ENCODE measurements at places on chromosomes 5 and 9.
A peak's percentile ranks its signal among the peaks of the same experiment; 100 is the strongest.

- no peak for DNase-seq
Observed at GRCh38 chr9:135000647-135001245, 83.0 kb upstream of the FCN1 start.

GRCh38 chr5:178553517-178553916, 36.7 kb downstream of the COL23A1 start:
- no peak for DNase-seq

- no peak for DNase-seq
Observed at GRCh38 chr9:33106372-33106771, 29.9 kb upstream of the SMU1 start.

- DNase-seq: no peak
Observed at GRCh38 chr5:150246429-150246828, 43.1 kb downstream of the CAMK2A start.

DNA sequence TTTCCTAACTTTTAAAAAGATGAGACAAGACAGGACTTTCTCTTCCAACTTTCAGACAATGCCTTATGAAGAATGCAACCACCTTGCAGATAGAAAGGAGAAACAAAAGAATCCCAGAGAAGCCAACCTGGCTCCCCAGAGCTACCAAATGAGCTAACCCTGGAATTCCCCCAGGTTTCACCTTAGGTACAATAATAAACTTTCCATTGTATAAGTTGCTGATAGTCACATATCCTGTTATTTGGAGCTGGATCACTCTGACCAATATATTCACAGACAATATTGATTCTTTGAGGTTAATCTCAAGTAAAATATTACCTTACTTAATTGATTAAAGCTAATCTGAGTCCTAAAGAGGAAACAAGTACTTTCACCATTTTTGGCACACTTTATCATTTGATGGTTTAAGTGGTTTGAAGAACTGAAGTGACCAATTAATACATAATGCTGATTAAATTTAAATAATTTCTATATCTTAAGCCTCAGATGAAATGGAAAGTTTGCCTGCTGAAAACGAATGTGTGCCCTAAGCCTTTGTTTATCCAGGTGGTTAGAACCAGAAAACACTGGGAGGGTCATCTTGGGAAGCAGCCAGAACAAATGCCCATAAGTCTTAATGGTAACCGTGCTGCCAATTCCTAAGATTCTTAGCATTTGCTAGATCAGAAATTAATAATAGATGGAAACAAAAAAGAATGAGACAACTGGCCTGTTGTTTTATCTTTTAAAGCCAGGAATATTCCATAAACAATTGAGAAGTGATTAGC, 159.6 kb upstream of the SLC12A2 start:
- no peak for DNase-seq

GRCh38 chr5:9544056-9544455, 1.8 kb downstream of the SEMA5A start:
- no peak for DNase-seq

DNA sequence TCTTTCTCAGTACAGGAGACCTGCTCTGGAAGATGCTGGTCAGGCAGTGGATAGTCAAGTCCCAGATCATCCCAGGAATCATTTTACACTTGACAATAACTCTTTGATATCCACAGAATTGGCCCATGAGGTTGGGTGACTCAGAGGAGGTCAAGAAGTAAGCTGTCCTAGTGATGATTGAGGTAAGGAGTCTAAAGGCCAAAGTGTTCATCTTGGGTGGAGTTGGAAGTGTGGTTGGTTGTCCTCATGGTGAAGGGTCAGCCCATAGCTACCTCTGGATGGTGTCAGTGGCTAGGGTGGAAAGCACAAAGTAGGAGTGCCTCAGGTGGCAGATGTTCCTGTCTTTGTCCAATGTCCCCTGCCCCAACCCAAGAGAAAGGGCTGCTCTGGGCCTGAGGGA, 24.1 kb upstream of the RCL1 start:
- DNase-seq: no peak

GRCh38 chr5:117271656-117272055, 697.0 kb upstream of the SEMA6A start:
- no peak for DNase-seq

DNA sequence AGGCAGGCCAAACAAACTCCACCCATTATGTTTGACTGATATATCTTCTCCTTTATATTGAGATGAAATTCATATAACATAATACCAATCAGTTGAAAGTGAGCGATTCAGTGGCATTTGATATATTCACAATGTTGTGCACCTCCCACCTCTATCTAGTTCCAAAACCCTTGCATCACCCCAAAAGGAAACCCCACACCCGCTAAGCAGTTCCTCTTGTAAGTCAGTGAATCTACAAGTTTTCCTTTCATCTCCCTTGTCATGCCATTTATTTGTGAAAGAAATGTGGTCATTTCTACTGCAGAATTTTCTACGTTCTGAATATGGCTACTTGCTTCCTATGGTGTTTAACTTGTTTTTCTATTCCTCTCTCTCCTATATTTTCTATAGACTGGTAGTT, 99.4 kb upstream of the PTPN3 start:
- no peak for DNase-seq

- no peak for DNase-seq
Observed at GRCh38 chr9:18848657-18849056, 184.4 kb downstream of the SAXO1 start.

DNA sequence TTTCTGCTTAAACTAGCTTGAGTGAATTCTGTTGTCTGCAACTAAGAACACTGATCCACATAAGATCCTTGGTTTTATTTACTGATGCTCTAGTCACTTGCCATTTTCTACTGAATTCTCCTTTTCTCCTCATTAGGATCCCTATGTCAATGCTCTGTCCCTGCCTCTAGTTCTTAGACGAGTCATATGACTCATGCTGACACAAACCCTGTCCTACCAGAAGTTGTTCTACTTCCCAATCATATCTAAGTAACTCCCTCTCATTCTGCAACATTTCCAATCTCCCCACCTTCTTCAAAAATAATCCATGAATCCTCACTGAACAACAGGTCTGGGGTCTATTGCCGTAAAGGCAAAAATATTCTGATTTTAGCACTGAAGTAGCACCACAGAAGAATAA, 47.1 kb upstream of the DMRT1 start:
- DNase-seq: no peak

- DNase-seq: no peak
Observed at GRCh38 chr9:113185271-113185670, 34.5 kb downstream of the SLC31A2 start.

GRCh38 chr5:56093970-56094369, 99.2 kb upstream of the IL6ST start:
- no peak for DNase-seq

DNA sequence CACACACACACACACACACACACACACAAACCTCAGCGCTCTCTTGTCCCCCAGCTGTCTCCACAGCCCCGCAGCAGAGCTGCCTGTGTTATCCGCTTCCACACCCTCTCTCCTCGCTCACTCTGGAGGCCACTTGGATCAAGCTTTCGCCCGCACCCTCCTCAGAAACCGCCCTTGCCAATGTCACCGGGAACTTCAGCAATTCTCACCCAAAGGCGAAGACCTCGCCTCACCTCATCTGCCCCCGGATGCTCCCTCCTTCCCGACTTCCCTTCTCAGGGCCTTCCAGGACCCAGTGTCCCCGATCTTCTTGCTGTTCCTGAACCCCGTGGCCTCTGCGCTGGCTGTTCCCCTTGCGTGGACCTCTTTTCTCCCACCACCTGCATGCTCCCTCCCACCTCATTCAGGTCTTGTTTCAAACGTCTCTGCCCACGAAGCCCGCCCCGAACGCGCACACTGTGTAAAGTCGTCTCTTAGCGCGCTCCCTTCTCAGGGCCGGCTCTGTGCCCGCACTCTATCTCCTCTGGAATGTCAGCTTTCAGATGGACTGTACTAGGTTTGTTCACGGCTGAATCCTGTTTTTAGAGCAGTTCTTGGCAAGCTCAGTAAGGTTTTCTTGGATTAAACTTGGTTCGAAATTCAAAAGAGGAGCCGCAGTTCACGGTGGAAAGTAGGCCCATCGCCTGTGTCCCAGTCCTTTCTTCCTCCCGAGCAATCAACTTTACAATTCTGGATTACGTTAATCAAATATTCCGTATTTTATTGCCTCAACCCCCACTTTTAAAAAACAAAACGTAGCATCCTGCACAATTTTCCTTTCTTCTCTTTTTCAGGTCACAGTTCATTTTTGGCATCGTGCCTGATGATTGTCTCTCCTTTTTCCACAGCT, 1.0 kb upstream of the TRIM7 start:
- no peak for DNase-seq

DNA sequence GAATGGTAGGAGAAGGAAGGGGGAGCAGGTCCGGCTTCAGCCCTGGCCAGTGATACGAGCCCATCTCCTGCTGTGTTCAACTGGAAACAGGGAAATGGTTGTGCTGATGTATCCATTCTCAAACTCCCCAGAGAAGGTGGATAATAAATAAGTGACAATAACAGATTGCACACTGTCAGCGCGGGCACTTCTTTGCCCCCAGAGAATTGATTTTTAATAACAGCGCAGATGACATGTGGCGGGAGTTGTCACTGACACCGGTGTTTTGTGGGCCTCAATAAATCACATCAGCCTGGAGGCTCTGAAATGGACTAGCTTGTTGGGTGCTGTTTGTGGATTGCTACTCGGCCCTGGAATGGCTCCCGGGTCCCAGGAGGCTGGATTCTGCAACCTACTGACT, 141.4 kb upstream of the PANK3 start:
- DNase-seq: no peak

DNA sequence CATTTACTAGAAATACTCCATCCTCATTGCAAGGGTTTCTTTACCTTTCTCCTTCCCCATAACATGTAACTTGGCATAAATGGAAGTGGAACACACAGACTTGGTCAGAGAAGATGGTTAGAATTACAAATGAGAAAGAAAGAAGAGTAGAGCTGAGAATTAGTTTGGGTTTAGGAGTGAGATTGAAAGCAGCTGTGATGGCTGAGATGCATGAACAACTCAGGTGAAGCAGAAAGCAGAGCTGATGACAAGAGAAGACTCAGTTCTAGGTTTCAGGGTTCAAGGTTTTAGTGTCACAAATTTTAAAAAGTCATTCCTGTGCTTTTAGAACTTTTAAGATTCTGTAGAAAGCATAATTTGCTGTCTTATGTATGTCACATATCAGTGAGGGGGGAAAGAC, 54.0 kb downstream of the TMEM161B start:
- no peak for DNase-seq

DNA sequence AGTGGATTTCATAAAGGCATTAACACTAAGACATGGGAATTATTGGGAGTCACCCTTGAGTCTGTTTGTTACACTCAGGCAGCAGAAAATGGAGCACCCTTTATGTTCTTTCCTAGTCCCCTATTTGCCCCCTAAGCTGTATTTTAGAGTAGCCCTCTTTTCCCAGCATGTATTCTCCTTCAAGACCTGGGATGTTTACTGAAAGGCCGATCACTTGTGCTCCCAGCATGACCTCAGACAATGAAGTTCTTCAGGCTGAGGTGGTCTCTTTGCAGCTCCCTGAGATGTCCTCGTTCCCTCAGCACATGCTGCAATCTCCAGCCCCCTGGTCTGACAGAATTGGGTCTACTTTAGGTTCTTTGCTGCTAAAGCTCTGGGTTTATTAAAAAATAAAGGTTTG, 169.7 kb downstream of the YTHDC2 start:
- no peak for DNase-seq

GRCh38 chr5:78569441-78569840, 79.1 kb downstream of the LHFPL2 start:
- DNase-seq: peak; percentile 86

- no peak for DNase-seq
Observed at GRCh38 chr5:111731638-111732037, 25.4 kb downstream of the NREP start.

DNA sequence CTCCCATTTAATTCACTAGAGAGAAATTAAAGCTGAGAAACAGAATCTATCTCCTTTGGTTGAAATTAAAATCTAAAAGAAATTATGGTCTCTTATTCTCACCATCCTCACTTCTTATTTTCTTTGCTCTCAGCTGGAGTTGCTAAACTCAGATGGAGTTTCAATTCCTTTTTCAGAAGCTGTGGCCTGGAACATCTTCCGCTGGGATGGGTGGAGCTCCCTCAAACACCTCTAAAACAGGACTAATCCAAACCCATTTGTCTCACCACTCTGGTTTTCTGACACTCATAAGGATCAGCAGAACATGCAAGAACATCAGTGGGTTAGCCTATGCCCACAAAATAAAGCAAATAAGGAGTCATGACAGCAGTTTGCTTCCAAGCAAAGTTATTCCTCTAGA, 39.6 kb upstream of the CEP78 start:
- no peak for DNase-seq

DNA sequence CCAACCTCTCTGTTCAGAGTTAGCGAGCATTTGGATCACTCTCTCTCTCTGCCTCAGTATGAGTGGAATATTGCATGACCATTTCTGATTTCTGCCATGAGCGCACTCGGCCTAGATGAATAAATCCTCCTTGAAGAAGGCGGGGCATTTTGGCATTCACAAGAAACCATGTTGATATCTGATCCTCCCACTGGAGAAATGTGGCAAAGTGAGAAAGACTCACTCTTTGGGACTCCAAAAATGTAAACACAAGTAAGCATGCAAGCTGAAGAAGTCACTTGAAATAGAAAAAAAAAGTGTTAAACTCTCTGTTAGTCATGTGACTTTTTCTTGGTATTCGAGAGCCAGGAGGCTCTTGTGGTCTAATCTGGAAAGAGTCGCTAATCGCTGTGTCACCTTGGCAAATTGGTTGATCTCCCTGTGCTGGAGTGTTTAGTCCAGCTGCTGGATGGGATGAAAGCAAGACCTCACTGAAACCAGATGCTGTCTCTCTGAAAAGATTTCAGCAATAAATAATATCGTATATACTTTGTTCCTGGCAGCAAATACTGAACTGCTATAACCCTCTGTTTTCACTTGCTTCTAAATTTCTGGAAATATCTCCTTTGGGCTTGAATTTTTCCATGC, 95.5 kb downstream of the GHR start:
- no peak for DNase-seq

GRCh38 chr9:69168709-69169217, 5.3 kb upstream of the TJP2 start:
- DNase-seq: no peak

GRCh38 chr5:96111080-96111756, 149.6 kb upstream of the ELL2 start:
- DNase-seq: no peak

DNA sequence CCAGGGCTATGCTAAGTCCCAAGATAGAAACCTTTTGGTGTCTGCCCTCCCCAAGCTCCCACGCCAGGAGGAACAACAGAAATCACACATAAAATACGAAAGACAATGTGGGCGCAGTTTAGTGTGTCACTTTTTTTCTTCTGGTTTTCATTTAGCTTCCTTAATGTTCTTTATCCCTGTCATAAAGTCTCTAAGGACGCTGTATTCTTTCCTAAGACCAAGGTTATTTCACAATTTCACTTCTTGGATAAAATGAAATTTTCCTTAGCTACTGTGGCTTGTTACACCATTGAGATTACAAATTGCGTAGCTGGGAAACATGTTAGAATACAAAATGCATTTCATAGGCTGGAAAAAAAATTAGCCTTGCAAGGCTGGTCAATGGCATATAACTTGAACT, 85.4 kb downstream of the GLIS3 start:
- no peak for DNase-seq

GRCh38 chr5:174166231-174167079, 120.9 kb downstream of the NSG2 start:
- DNase-seq: no peak

Measured in skeletal muscle cell (primary cell).